Effector memory CD8-positive, alpha-beta T cell (primary cell): ENCODE measurements at places on chromosomes 11 and 22.

DNA sequence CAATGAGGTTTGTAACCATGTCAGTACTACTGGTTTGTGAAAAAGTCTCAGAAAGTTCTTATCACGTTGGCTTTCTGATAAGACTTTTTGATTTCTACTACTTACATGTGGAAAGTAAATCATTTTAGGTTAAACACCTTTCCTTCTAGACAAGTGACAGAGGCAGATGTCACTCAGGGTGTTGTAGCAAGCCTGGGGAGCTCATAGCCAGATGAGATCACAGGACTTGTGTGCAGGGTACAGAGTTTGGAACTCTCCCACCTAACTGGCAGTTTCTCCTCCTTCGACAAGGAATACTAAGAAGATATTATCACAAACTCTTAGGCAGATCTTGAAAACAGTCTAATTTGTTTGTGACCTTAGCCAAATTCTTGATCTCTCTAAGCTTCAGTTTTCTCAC lies 49.4 kb upstream of the PICALM start:
- DNase-seq, result no peak

- no peak for DNase-seq
Observed at GRCh38 chr22:47113853-47114415, 351.5 kb downstream of the TBC1D22A start.

DNA sequence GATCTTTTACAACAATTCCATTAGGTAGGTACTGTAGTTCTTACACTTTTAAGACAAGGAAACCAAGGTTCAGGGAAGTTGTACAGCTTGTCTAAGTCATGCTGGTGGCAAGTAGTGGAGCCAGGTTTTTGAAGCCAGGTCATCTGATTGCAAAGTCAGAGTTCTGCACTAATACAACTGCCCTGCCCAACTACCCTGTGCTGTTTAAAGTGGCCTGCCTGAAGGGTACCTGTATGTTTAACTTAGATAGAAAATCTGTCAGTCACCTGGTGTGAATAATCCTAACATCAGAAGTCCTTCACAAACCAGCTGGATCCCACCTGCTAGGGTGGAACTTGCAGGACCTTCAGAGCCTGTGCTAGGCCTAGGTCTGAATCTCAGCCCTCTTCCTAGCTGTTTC lies 44.2 kb downstream of the ARFGAP2 start:
- DNase-seq, result no peak

GRCh38 chr11:47325271-47326041 lies 27.0 kb downstream of the MYBPC3 start:
- no peak for DNase-seq

GRCh38 chr11:73218106-73218829 lies at the start of gene P2RY2:
Gene P2RY2 (plus strand): TSS chr11:73218281. CDS start chr11:73234160, 15,879 bp downstream.
- DNase-seq, result no peak
